Activated CD4-positive, alpha-beta T cell treated with anti-CD3 and anti-CD28 coated beads, Interleukin-2, amount 50 U/mL, for 4 hours (primary cell): ENCODE measurements at places on chromosomes 4 and X.

GRCh38 chrX:112211459-112211858 lies 128.9 kb upstream of the TRPC5 start:
- no peak for DNase-seq

GRCh38 chr4:138034871-138035270 lies 207.3 kb downstream of the SLC7A11 start:
- DNase-seq, result no peak

DNA sequence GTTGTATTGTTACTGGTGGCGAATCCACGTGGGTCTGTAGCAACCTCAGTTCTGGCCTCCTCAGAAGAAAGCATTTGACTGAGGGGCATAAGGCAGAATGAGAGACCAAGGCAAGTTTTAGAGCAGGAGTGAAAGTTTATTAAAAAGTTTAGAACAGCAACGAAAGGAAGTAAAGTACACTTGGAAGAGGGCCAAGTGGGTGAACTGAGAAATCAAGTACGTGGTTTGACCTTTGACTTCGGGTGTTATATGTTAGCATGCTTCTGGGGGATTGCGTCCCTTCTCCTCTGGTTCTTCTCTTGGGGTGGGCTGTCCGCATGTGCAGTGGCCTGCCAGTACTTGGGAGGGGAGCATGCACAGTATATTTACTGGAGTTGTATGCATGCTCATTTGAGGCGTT lies 232.7 kb upstream of the GATB start:
- no peak for DNase-seq

DNA sequence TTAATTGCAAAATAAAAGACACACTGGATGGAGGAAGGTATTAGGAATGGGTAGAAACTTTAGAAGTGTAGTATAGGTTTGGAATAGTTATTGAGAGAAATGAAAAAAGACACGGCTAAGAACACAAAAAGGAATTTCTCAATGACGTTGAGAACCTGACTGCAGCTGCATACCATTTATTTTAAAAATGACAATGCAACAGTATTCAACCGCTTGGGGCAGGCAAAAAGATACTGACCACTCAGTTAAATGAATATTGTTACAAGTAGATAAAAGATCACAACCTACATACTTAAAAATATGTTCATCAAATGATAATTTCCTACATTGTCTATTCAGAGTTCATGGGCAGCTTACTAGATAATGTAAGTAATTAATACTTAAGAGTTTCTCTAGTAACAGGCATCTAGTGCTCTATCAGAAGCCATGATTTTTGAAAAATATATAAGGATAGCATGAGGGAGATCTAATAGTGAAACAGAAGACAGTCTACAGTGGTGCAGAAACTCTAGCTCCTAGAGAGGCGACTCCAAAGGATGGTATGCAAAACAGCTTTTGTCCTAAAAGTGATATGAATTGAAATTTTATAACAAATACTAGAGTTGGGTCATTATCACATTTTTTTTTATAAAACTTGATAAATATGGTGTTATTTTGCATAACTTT lies 216.2 kb upstream of the VEGFC start:
- no peak for DNase-seq

GRCh38 chr4:163087805-163088204 lies 78.9 kb downstream of the NAF1 start:
- no peak for DNase-seq

- DNase-seq, result no peak
These were observed 112.1 kb downstream of the CPZ start for GRCh38 chr4:8704632-8705031.

GRCh38 chrX:107505223-107505622 lies 55.8 kb downstream of the FRMPD3 start:
- DNase-seq, result no peak
